Natural killer cell treated with Interleukin-12 subunit alpha and Interleukin-12 subunit beta and Interleukin-15 and Interleukin-18, amount 100 ng/mL, for 72 hours (primary cell): ENCODE measurements at places on chromosomes 11 and 22.
A peak's percentile ranks its signal among the peaks of the same experiment; 100 is the strongest.

- no peak for DNase-seq
Observed at GRCh38 chr11:106271086-106271485, 193.6 kb downstream of the AASDHPPT start.

- no peak for DNase-seq
Observed at GRCh38 chr11:1573903-1574237, 1.8 kb upstream of the DUSP8 start.

- DNase-seq: no peak
Observed at GRCh38 chr11:34300926-34301295, 56.9 kb downstream of the ABTB2 start.

DNA sequence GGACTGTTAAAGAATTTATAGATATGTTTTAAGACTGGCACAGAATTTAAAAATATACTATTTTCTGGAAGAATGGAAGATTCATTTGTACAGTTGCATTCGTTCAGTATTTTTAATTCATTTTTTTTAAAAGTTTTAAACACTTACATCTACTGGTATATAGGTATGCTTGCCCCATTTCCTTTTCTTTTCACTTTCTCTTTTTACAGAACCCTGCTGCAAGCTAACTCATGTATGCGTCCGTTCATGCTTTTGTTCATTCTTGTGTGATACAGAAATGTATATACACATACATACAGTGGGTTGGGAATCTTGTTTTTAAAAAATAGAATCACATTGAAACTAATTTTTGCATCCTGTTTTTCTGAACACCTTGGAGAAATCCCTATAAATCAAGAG lies 31.0 kb downstream of the PACS1 start:
- DNase-seq: no peak

DNA sequence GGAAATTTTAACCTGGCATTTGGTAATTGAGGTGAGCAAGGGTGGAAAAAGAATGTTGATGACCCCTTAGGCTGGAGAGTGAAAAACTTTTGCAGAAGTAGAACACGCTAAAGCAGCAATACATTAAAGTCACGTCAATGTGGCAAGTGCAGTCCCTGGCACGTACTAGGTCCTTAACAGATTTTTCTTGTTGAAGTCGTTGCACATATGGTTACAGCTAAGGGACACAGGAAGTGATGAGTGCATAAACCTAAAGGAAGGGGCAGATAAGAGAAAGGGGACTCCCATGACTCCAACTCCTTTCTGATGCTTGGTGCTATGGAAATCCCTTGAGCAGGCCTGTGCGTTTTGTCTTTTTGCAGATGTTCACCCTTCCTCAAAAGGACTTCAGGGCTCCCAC lies 1.2 kb downstream of the ACCS start:
- DNase-seq: no peak

DNA sequence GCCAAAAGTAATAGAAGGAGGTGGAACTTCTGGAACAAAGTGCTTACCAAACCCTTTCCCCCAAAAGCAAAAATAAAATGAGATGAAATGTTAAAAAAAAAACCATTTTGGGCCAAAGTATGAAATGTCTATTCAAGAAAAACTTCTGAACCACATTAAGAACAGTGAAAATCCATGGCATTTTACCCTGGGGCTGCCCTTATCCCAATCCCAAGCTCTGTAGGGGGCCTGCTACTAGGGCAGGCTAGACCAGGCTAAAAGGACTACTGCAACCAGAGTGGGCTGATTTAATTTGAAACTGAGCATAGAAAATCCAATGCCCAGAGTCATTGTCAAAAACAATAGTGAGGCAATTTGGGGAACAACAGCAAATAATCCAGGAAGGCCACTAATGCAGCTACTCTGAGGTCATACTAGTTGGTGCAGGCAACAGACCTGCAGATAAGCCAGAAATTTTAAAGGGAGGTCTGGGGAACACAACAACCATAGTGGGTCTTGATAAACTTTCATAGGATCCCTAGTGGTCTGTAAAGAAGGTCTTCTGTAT lies 99.4 kb downstream of the RELT start:
- DNase-seq: no peak

- DNase-seq: no peak
Observed at GRCh38 chr22:41501209-41501608, 32.3 kb downstream of the ACO2 start.

DNA sequence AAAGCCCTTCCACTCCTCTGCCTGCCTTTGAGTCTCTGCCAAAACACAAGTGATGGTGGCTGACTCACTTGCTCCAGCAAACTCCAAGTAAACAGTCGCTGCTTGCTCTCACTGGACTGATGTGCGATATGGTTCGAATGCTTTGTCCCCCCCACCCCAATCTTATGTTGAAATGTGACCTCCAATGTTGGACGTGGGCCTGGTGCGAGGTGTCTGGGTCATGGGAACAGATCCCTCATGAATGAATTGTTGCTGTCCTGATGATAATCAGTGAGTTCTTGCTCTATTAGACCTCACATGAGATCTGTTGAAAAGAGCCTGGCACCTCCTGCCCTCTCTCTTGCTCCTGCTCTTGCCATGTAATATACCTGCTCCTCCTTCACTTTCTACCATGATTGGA lies 747.9 kb downstream of the OPCML start:
- DNase-seq: no peak

- no peak for DNase-seq
Observed at GRCh38 chr11:47506795-47507562, 46.0 kb downstream of the CELF1 start.

GRCh38 chr22:47498969-47499495 lies 736.6 kb downstream of the TBC1D22A start:
- no peak for DNase-seq

DNA sequence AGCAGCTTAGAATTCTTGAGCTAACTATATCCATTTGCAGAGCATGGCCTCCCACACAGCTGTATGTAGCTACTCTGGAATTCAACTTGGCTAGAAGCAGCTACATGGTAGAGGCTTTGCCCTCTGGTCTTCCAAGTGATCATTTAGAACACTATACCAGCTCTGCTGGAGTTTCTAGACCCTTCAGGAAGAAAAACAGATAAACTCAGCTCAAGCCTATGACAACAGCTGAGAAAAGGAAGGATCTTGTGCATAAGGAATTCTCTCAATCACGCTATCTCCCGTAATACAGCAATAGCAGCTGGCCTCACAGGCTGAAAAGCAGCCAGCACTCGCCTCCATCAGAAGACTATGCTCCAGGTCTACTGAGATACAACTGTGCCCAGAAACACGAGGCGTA lies 50.6 kb upstream of the APOA1 start:
- DNase-seq: no peak

GRCh38 chr22:24232124-24232523 lies 12.8 kb downstream of the GGT5 start:
- DNase-seq: no peak

- DNase-seq: no peak
Observed at GRCh38 chr22:30294066-30294465, 4.8 kb upstream of the CASTOR1 start.

DNA sequence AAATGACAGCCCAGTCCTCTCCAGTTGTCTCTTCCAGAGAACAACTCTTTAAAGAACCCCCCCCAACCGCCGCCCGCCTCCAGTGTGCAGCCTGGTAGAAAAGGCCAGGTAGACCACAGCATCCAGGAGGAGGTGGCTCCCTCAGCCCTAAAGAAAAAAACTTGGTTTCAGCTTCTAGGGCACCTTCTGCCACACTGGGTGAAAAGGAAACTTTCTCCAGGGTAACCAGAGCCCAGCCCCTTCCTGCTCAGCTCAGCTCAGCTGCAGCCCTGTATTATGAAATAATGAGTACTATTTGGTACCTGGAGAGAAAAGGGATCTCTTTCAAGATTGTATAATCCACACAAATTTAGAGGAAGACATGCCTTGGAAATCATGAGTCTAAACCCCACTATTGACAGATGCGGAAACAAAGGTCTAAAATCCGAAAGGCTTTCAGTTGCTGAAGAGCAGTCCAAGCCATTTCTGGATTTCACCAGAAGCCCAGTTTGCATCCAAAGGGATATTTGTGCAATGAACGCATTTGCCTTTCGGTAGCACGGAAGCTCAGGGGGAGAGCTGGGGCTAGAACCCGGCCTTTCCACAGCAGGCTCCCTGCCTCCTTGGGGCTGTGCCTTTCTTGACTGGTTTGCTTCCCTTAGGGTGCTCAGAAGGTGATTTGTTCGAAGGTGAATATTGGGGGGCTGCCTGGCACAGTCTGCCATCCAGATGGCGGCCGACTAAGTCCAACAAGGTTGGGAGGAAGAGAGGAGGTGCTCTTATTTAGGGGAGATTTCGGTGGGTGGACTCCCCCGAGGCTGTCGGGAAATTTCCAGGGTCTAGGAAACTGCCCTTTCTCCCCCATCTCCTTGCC lies 3.3 kb downstream of the FXYD6 start:
- DNase-seq: no peak

DNA sequence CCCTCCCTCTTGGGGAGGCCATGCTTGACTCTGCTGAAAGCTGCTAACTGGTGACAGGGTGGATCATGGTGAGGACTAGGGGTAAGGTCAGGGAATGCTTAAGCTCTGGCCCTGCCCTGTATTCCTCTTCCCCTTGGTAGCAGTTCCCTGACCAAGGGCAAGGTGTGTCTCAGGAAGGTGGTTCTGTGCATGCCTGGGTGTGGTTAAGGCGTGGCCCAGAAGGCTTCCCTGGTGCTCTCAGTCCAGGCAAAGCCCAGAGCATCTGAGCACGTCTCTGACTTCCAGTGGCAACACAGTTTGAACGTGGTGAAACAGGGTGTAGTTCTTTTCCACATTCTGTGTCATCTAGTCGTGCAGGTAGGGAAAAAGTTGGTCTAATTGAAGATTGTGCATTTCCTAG lies 53.1 kb upstream of the HORMAD2 start:
- DNase-seq: no peak

DNA sequence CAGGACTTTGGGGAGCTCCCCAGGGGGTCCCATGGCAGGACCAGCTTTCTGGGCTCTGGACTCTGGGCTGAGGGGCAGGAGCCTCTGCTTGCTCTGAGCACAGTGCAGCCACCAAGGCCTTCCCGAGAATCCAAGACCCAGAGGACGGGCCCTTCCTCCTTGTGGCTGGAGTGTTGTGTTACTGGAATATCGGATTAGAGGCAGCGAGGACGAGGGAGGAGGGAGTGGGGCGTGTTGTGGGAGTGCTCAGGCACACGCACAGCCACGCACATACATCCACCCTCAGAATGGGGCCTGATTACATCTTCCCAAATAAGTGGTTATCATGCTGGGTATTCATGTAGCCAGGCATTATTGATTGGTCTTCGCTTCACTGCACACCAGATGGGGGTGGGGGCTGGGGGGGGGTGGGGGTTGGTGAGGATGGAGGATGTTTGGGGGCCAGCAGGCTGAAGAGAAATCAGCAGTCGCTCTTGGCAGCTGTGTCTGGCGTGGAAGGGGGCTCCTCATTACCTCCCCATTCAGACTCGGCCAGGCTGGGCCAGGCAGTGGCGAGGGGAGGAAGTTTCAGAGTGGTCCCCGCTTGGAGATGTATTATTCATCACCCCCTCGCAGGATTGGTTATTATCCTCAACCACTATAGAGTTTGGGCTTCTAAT lies 120.9 kb downstream of the ST3GAL4 start:
- DNase-seq: no peak

GRCh38 chr22:36486619-36487384 lies 5.4 kb upstream of the TXN2 start:
- no peak for DNase-seq

DNA sequence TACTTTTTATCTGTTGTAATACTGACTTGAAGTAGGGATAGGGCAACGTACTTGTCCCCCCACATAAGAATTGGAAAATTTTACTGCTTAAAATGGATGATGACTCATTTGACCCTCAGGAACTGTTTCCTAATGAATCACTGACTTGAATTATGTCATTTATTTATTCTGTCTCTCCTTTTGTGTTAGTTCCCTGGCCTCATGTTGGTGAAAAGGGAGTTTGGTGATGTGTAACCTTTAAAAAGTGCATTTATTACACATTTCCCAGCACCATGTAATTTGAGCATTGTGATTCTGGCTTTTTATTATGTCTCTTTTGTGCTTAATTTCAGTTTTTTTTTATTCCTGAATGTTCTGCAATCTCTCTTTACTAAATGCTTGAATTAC lies 20.3 kb upstream of the PGM2L1 start:
- DNase-seq: no peak

GRCh38 chr11:104058680-104059079 lies 22.2 kb downstream of the DDI1 start:
- DNase-seq: no peak

DNA sequence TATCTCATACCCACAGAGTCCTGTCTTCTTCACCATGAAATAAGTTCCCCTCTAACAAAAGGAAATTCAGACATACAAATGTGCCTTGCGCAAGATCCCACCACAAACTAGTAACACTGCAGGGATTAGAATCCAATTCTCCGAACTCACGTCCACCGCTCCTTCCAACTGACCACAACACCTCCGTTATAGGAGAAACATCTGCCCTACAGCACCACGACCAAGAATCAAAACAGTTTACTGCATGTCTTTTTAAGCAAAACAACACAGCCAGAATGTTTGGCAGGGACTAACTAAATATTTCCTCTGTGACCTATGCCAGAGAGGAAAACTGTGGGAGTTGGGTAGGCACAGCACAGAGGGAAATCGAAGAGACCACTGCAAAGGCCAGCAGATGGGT lies 72.7 kb upstream of the AKIP1 start:
- no peak for DNase-seq

DNA sequence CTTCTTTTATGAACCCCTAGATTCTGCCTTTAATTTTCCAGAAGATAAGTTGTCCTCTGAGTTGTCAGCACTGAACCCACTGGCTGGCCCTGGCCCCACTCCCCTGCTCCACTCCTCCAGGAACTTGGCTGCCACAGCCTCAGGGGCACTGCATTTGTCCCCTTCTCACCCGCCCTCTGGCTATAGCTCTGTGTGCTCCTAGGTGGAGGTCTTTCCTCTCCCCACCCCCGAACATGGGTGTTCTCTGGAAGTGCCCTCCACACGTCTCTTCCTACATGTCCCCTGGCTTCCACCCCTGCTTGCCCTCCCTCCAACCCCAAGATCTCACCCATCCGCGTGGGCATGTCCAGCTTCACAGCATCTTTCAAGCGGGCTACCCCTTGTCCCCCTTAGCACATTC lies 137.7 kb upstream of the TEAD1 start:
- DNase-seq: peak; percentile 54

GRCh38 chr11:128334311-128335044 lies 252.9 kb downstream of the ETS1 start:
- no peak for DNase-seq

GRCh38 chr22:32341122-32341740 lies 16.4 kb upstream of the RFPL3 start:
- DNase-seq: no peak

DNA sequence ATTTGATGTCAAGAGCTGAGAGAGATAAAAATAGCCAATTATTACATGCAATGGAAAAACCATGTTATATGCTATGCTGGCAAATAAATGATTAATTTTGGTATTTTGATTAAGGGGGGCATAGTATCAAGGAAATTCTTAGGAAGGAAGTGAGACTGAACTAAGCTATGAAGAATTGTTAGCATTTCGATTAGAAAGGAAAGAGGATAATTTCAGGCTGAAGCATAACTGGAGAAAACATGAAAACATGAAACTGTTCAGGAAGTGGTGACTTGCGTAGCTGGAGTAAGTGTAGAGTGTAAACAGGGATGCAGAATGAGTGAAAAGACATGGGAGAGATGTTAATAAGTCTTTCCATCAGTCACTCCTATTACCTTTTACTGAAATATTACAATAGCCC lies 6.4 kb downstream of the ACRV1 start:
- DNase-seq: no peak

GRCh38 chr11:11463405-11463804 lies 110.4 kb upstream of the CSNK2A3 start:
- no peak for DNase-seq

- no peak for DNase-seq
Observed at GRCh38 chr11:121123496-121124069, 22.5 kb downstream of the TECTA start.
